Cerebellum (tissue), 4 donors: ENCODE measurements at places on chromosomes 3 and 15. TPM values are rescaled to one million over a fixed set of nuclear protein-coding genes. Genes with fewer than 3 reads are reported as not detected.

GRCh38 chr3:53703630-53704362, 142.4 kb downstream of the CHDH start:
- DNase-seq = no peak

DNA sequence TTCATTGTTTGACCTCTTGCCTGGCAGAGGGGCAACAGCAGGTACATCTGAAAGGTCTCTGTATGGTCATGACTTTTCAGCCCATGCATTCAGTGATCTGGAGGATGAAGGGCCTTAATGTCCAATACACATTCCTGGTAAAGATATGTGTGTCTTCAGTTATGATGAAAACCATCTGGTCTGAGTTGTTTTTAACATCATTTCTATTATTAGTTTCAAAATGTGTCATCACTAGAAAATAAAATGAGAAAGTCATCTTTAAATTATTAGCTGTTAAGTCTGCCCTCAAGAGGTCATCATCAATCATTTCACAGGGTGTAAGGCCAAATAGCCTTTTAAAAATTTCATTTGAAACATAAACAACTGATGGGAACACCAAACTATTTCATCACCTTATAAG, 92.1 kb upstream of the PLSCR4 start:
- DNase-seq = no peak

DNA sequence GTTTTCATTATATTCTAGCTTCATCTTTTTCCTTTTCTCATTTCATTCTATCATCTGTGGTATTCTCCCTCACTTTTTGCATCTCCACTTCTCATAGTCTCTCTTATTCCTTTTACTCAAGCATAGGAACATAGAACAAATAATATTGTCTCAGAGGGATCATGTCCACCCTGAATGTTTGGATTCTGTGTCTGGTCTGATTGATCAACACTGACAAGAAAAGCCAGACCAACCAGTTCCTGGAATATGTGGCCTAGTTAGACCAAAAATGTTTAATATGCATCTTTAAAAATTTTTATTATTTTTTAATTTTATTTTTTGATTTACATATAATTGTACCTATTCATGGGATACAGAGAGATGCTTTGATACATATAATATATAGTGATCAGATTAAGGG, 212.0 kb upstream of the ALCAM start:
- DNase-seq = no peak

DNA sequence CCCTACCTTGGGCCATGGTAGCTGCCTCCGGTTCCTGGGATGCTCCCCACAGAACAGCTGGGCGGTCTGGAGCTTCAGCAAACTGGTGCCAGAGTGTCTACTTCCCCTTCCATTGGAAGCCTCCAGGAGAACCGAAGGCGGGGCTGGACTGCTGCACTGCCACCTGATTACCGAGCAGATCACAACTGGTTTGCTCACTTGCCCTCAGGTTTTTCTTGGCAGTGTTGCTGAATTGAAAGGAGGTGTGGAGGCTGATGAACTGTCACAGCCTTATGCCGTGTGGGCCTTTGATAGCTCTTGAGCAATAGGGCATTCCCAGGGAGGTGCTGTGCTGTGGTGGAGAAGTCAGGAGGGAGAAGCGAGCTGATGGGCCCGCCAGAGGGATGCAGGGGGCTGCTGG, at the start of gene TGM5:
Gene TGM5, minus strand, starts transcription at position 95 of the 400 bp plus-strand sequence. Its CDS starts 79 bp downstream, at position 16.
- DNase-seq = no peak

DNA sequence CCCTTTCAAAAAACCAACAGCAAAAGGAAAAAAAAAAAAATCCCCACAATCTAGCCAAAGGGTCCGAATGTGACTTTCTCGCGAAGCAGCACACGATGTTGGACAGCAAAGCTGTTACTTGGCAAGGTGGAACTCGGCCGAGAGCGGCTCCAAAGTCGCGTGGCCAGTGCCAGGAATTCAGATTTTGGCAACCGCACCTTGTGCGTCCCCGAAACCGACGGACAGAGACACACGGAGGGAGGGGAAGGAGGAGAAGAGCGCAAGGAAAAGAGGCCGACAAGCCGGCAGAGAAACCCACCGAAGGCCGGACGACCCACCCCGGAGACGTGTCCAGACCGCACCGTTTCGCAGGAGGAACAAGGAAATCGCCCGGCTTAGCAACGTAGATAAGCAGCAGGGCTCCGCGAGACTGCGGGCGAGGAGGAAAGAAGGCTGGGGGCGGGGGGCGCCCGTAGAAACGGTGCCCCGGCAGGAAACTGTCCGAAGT, 517.3 kb downstream of the MECOM start:
- DNase-seq = no peak

GRCh38 chr3:157147099-157147803, 12.7 kb downstream of the CCNL1 start:
- no peak for DNase-seq

DNA sequence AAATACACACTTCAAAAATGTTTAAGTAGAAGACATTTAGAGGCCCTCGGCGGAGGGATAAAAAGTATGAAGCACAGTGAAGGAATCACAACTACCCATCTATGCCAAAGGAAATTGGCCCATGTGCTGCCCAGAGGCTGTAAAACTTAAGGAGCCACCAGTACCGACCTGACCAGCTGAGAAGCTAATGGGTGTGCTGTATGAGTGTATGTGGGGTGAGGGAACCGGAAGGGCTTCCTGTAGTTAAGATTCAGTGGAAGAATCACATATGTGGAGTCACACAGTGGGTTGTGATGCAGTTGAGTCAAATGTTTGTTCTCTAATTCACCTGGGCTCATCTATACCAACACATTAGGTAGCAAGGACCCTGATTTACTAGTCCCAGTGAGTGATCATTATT, 516.0 kb upstream of the IL12A start:
- DNase-seq = no peak

Gene NEK10
- 31.5 TPM for total RNA-seq

Gene PRKCI
- total RNA-seq = 66.8 TPM

DNA sequence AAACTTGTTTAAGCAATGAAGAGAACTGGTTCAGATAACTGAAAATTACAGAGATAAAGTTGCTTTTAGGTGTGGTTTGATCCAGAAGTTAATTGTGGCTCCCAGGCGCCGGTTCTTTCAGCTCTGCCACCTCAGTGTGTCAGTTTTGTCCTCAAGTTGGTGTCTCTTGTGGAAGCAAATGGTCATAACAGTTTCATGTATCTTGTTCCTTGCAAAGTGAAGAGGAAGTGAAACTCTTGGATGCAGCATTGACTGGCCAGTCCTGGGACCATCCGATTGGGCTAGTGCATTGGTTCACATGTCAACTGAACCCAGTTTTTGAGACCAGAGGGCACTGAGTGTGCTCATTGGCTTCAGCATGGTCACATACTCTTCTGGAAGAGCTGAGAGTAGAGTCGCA, 181.4 kb upstream of the GRM7 start:
- DNase-seq = no peak

- DNase-seq = peak; percentile 60
These were observed 249.3 kb upstream of the FEZF2 start for GRCh38 chr3:62622553-62623174.

- DNase-seq = no peak
These were observed 959 bp upstream of the RASA2 start for GRCh38 chr3:141485641-141486495.

Gene ACTR8
- 49.7 TPM for total RNA-seq

Gene FBXL22
- 0.64 TPM for total RNA-seq

Gene CNTN3
- 16.2 TPM for total RNA-seq

- no peak for DNase-seq
These were observed 481.5 kb downstream of the PDCD6IP start for GRCh38 chr3:34279901-34280300.

Gene CMTM7
- total RNA-seq = 7.9 TPM

GRCh38 chr3:151275091-151275490, 3.3 kb downstream of the P2RY14 start:
- DNase-seq = no peak

GRCh38 chr3:39154280-39155021, 1.1 kb upstream of the CSRNP1 start:
- no peak for DNase-seq

Gene SEMA3F
- total RNA-seq = 8.2 TPM

Gene PARP14
- total RNA-seq = 15.2 TPM

DNA sequence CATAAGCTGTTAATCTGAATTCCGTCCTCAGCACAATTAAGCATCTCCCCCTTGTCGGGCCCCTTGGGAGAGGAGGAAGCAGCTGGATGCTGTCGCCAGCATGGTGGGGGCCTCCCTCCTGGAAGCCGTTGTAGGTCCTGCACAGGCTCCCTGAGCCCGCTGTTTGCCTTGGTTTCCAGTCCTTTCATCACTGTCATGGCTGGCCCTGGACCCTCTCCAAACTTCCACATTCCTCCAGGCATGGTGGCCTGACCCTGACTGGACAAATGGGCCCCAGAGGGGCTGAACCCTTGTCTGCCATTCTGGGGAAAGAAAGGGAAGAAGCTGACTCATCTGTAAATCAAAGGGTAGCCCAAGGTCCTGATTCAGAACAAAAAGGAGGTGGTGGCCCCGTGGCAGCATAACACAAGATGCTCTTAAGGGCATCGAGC, 300.5 kb upstream of the LRRFIP2 start:
- no peak for DNase-seq

GRCh38 chr15:27843146-27843545, 256.0 kb downstream of the OCA2 start:
- DNase-seq = no peak

DNA sequence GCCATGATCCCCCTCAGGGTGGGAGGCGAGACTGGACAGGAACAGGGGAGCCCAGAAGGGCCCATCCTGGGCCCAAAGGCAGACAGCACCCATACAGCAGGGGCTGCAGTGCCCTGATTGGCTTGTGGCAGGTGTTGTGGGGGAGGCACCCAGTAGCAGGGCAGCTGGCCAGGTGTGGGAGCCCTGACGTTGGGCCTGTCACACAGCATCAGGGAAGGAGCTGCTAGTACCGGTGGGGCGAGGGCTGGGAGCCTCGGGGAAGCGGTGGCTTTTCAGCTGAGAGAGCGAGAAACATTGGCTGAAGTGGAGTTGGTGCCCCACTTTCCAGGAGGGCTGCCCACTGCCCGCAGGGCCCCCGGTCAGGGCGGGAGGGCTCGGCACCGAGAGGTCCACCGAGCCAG, 19.7 kb upstream of the CYP11A1 start:
- no peak for DNase-seq

GRCh38 chr3:9021271-9022009, 58.2 kb upstream of the RAD18 start:
- no peak for DNase-seq

Gene AP3B2
- total RNA-seq = 49.5 TPM

Gene OR5K2
- not detected for total RNA-seq

DNA sequence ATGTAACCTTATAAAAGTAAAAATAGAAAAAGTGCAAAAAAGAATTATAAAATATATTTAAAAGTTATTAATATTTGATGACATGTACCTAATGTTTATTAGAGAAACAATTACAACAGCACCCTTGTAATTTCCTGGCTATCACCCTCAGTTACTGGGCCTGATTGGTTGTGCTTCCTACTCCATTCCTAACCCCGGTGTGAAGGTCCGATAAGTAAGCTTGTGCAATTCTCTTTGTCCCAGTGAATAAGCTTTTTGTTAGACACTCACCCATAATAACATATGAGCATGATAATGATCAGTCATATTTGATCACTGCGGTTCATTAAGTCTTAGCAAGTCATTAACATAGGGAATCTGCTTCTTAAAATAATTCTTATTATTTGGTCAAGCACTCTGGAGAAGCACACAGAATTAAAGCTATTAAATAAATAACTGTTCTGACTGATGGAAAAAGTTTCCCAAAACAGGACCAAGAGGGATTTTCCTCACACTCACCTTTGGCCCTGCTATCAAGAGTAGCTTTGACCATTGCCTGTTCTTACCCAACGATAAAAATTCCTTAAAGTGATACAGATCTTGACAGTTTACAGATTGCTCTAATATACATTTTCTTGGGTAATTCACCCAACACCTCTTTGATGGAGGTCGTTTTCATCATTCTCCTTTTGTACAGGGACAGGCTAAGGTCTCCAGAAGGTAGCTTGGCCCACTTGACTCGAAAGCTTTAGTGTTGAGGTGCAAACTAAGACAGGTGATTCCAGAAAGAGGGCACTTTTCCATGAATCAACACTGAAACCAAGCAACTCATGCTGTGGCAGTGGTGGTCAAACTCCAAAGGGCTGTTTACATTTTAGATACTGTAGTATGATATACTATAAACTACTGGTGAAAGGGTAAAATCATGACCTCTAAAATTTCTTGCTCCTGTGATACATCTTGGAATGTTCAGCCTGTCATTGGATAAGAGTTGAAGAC, 543.0 kb upstream of the KCNMB2 start:
- DNase-seq = no peak

- DNase-seq = no peak
These were observed 216.7 kb downstream of the PTPRG start for GRCh38 chr3:61778095-61778494.

GRCh38 chr3:120410541-120410940, 40.3 kb downstream of the FSTL1 start:
- peak; percentile 37 for DNase-seq

DNA sequence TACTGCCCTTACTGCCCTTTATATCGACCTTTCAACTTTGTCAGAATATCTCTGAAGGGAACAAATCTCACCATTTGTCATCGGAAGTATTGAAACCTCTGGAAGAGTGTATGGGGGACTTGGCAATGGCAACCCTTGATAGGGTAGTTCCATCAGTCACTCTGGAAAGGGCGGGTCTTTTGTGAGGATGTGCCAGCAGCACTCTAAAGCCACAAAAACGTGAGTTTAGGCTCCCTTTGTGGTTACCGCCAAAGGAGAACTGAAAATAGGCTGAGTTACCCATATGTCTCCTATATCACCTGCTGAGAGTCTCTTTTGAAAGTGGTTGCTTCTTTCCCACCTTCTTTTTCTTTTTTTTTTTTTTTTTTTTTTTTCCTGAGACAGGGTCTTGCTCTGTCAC, 296.8 kb upstream of the CHRM5 start:
- no peak for DNase-seq

DNA sequence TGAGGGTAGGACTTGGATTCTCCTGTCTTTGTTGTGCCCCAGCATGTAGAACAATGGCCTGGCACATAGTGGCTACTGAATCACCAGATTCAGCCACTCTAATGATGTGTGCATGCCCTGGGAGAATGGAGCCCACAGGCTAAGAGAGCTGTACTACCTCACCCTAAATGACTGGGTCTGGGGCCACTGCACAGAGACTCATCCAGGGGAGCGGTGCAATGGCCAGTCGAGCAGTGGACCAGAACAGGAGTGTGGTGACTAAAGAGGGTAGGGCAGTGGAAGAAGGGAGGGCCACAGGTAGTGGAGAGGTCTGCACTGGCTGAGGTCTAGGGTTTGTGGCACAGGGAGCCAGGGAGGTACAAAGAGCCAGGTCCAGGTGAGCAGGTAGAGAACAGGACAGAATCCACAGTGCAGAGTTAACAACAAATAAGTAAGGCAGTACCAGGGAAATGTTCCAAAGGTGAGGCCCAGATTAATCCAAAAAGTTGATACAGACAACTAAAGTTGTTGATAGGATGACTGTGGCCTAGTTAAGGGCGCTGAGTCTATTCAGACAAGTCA, 142.7 kb upstream of the ATP11B start:
- no peak for DNase-seq
